CD8-positive, alpha-beta T cell (primary cell): ENCODE measurements at places on chromosomes 1 and 21. TPM values are rescaled to one million over a fixed set of nuclear protein-coding genes. Genes with fewer than 3 reads are reported as not detected.

ZMYM1 gene
- 6.0 TPM for total RNA-seq

HTR1D gene
- not detected for total RNA-seq

LCE1F gene
- total RNA-seq: not detected

WDR4 gene
- 13.2 TPM for total RNA-seq

WDR77 gene
- total RNA-seq: 11.4 TPM

CADM3 gene
- not detected for total RNA-seq

UBE2U gene
- total RNA-seq: not detected

LRRIQ3 gene
- total RNA-seq: not detected

RAP1GAP gene
- 0.19 TPM for total RNA-seq

RNF19B gene
- total RNA-seq: 43.9 TPM

LAMB3 gene
- total RNA-seq: not detected

ATP1A4 gene
- not detected for total RNA-seq

PTPN14 gene
- not detected for total RNA-seq

RASAL2 gene
- total RNA-seq: not detected

LCE1E gene
- not detected for total RNA-seq

PIGK gene
- total RNA-seq: 4.5 TPM

CCDC27 gene
- not detected for total RNA-seq

TIE1 gene
- not detected for total RNA-seq

S100A10 gene
- total RNA-seq: 132 TPM

LMNA gene
- total RNA-seq: 298 TPM

STIL gene
- total RNA-seq: 1.4 TPM

TMPRSS15 gene
- total RNA-seq: not detected

TINAGL1 gene
- not detected for total RNA-seq

EXTL1 gene
- 0.11 TPM for total RNA-seq

LCE2A gene
- total RNA-seq: not detected

ZNHIT6 gene
- 14.4 TPM for total RNA-seq

CRB1 gene
- not detected for total RNA-seq

LIX1L gene
- 14.7 TPM for total RNA-seq

TMEM51 gene
- total RNA-seq: not detected

RXRG gene
- not detected for total RNA-seq

PLA2G2C gene
- not detected for total RNA-seq

MAP1LC3C gene
- not detected for total RNA-seq

LRRC7 gene
- total RNA-seq: 3.1 TPM

LHX8 gene
- not detected for total RNA-seq

ISG15 gene
- total RNA-seq: 56.4 TPM

RGS13 gene
- 0.75 TPM for total RNA-seq

SPRR3 gene
- total RNA-seq: not detected

ZNF678 gene
- total RNA-seq: 2.9 TPM

NCF2 gene
- total RNA-seq: 1.4 TPM

CFH gene
- 1.3 TPM for total RNA-seq

GJA9 gene
- not detected for total RNA-seq

NTPCR gene
- total RNA-seq: 3.9 TPM

KCNA3 gene
- 85.1 TPM for total RNA-seq

ERG gene
- total RNA-seq: not detected

OR2L13 gene
- not detected for total RNA-seq

PTPRU gene
- not detected for total RNA-seq
